ENCODE measurements at places on chromosomes 12 and 14. TPM values are rescaled to one million over a fixed set of nuclear protein-coding genes. Genes with fewer than 3 reads are reported as not detected.

Gene HSP90AA1
- total RNA-seq: 317 TPM

DNA sequence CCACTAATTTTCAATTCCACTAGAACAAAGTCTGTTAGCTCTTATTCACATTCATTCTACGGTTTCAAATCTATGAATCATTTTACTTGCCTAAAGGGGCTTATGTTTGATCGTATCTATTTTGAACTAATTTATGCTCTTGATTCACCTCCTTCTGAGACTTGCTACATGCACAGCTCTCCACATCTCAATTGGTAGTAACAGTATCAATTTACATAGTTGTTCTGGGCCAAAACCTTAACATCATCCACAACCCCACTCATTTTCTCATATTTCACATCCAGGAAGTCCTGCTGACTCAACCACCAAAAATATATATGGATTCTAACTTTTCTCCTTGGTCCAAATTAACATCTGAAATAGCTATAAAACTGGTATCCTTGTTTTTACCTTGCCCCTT is 208.6 kb downstream of the RASSF9 start:
- H3K4me1 ChIP-seq: peaks cover 13% of the 10 kb centered on the region
- no peak overlapping the region for H3K27ac ChIP-seq
- no peak for DNase-seq
- H3K27me3 ChIP-seq: peaks cover 4% of the 10 kb centered on the region
- no peak overlapping the region for H3K4me3 ChIP-seq
- no peaks in the 10 kb centered on the region for H3K36me3 ChIP-seq

Gene EMC9
- total RNA-seq: 13.6 TPM

Gene TAS2R14
- 2.7 TPM for total RNA-seq

Gene DPF3
- 5.3 TPM for total RNA-seq

GRCh38 chr14:70931008-70931407 is 23.7 kb downstream of the PCNX1 start:
- H3K36me3 ChIP-seq: no peaks in the 10 kb centered on the region
- H3K4me3 ChIP-seq: no peak overlapping the region
- peaks cover 34% of the 10 kb centered on the region for H3K4me1 ChIP-seq
- H3K27me3 ChIP-seq: no peaks in the 10 kb centered on the region
- no peak overlapping the region for H3K27ac ChIP-seq

DNA sequence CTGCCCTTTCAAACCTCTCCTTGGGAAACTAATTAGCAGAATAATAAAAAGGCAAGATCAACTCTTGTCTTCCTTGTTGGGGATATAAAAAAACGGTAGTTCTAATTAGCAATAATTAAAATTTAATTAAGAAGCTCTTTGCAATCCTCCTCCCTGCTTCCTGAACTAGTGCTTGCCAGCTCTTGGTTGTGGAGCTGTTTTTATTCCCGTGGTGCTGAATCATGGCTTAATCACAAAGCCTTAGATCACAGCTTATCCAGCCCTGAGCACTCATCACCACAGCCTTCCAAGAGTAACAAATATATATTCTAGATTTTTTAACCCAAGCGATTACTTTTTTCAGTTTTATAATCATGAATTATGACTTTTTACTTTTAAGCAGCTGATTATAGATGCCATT is 63.2 kb upstream of the INSM2 start:
- H3K4me1 ChIP-seq: no peaks in the 10 kb centered on the region
- no peaks in the 10 kb centered on the region for H3K36me3 ChIP-seq
- H3K4me3 ChIP-seq: no peak overlapping the region
- no peak overlapping the region for H3K27ac ChIP-seq
- DNase-seq: no peak
- peaks cover 47% of the 10 kb centered on the region for H3K27me3 ChIP-seq

Gene KCNK10
- total RNA-seq: not detected

- no peak overlapping the region for H3K4me3 ChIP-seq
- no peak for DNase-seq
- no peak overlapping the region for H3K27ac ChIP-seq
- peaks cover 2% of the 10 kb centered on the region for H3K27me3 ChIP-seq
- no peaks in the 10 kb centered on the region for H3K4me1 ChIP-seq
Observed at GRCh38 chr12:20931894-20932293, 121.4 kb downstream of the SLCO1B3 start.

All from osteocyte (in vitro differentiated cells).